NCI-H1105 treated with DMSO at 0.1 percent for 48 hours (cell line): ENCODE measurements at places on chromosomes 5 and 9.

GRCh38 chr5:167232675-167233311 is 1058.7 kb upstream of the WWC1 start:
- DNase-seq: no peak

DNA sequence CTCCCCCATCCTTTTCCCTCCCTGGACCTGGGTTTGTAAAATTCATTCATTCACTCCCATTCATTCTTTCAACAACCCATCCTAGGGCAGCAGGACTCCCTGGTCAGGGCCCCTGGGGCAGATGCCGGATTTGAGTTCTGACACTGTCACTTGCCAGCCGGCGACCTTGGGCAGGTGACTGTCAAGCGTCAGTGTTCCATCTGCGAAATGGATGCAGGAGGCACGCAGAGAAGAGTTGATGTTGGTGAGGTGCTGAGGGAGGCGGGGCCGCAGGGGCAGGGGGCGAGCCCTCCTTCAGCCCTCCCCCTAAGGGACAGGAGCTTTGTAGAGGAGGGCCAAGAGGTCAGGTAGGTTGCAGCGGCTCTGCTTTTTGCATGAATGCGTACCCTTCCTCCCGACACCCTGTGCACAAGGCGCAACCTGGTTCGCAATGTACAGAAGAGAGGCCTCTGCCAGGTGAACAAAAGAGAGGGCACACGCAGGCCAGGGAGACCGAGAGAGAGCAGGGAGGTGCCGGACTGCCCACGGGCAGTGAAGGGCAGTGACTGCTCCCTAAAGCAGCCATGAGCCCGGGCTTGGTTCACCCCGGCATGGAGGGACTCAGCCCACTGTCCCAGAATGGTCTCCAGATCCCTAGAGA is 128.1 kb downstream of the BARX1 start:
- no peak for DNase-seq

GRCh38 chr5:42518595-42519221 is 95.5 kb downstream of the GHR start:
- no peak for DNase-seq

DNA sequence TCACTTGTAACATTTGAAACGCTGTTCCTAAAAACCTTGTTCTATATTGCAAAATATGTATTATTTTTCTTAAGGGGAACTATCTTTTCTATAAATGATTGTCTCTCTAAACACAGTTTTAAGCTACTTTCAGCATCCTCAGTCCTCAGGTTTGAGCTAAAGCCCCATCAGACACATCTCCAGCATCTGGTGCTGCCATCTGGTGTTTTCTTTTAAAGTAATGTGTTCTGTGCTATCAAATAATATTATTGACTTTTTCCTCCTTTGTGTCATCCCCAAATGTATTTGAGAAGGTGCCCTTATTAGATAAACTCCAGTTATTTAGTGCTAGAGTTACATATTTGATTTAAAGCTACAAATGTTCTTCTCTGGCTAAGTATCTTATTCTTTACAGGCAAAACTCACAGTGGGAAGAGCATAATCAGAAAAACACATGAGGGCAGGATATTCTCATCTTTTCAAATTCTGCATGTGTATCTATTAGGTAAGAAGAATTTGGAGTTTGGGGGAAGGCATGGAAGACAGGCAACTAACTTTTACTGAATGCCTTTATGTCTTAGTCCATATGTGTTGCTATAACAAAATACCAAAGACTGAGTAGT is 27.5 kb downstream of the ZNF474 start:
- DNase-seq: no peak

GRCh38 chr5:9187614-9188013 is 358.3 kb downstream of the SEMA5A start:
- no peak for DNase-seq

DNA sequence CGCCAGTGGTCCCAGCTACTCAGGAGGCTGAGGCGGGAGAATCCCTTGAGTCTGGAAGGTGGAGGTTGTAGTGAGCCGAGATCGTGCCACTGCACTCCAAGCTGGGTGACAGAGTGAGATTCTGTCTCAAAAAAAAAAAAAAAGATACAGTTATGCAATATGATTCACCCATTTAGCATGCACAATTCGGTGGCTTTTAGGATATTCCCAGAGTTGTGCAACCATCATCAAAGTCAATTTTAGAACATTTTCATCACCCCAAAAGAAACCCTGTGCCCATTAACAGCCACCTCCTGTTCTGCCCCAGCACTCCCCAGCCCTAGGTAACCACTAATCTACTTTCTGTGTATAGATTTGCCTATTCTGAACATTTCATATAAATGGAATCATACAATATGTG is 4.3 kb upstream of the DHFR start:
- no peak for DNase-seq

DNA sequence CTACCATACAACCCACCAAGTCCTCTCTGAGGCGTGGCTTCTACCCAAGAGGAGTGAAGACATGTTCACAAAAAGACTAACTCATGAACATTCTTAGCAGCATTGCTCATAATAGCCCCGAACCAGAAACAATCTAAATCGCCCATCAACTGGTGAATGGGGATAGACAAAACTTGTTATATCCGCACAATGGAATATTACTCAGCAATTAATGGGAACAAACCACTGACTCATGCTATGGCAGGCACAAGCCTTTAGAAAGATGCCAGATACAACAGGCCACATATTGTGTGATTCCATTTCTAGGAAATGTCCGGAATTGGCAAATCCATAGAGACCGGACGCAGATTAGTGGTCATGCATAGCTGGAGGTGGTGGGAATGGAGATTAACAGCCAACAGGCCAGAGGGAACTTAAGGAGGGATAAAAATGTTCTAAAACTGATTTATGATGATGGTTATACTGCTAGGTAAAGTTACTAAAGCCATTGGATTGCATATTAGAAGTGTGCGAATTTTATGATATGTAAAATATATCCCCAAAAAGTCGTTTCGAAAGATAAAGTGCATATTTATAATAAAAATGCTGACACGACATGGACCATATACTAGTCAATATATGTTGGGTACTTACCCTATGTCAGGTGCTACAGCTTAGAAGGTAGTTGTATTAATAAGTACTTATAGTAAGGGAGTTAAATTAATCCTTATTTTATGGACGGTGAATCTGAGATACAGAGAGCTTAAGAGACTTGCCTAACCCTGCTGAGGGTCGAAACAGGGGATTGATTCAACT is 55.4 kb downstream of the LHX2 start:
- no peak for DNase-seq

DNA sequence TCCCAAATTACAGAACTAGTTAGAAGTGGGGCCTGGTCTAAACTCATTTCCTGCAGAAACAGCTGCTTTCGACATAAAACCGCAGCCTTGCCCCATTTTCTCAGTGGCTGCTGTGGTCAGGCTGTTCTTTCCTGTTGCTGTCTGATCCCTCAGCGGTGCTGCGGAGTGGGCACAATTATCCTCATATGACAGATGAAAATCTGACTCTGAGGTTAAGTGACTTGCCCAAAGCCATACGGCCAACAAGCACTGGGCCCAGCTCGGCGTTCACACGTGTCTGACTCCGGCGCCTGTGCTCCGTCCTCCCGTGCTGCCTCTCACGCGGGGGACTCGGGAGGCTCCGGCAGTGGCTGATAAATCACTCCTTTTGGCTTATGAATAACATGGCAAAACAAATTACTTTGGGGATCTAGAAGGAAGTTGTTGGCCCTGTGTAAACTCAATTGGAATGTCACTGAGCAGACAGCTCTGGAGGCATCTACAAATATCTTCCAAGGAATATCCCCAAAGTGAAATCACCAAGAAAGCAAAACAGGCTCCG is 142.6 kb upstream of the LMX1B start:
- no peak for DNase-seq

- DNase-seq: no peak
Observed at GRCh38 chr5:144644317-144644716, 473.6 kb downstream of the KCTD16 start.

DNA sequence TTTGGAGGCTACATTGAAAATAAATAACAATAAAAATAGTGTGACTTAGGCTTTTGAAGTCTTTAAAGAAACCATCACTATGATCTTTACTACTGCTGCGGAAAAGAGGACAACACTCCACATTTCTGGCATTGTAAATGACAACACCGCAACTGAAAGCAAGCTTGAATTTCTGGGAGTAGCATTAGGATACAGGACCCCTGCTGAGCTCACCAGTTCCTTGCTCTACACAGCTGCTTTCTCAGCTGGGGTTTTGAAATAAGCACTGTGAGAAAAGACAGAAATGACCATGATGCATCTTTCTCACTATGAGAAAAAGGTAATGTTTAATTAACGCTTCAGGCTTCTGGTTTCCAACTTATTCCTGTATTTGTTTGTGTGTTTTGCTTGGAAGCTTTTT is 168.0 kb downstream of the TAF11L14 start:
- no peak for DNase-seq

DNA sequence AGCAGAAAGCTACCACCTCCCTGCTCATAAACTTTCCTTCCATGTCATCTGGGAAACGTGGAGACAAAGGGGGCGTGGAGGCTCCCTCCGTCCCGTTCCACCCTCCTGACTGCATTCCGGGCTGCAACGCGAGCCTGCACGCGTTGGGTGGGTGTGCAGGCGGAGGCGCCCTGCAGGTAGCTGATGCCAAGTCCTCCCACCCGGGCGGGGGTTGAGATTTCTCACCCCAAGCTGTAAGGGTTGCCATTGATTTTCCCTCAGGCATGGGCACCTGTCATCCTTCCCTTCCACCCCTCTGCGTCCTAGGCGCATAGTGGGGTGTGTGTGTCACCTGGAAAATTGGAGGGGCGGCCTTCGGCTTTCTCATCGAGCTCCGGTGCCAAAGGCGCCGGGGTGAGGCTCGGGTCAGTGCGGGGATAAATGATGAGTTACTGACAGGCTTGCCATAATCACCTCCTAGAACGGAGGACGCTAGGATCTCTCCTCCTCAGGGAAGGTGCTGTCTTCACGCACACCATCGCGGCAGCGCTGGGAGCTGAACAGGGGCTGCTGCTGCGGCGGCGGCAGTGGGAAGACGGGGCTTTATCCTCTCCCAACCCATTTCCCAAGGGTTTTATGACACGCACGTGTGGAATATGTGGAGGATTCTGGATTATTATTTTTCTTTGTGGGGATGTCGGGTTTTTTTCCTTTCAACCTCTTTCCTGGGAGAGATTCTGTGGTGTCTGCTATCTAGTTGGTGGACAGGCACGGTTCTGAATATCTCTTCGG is 973 bp downstream of the PLPPR1 start:
- peak; percentile 12 for DNase-seq

- peak; percentile 20 for DNase-seq
Observed at GRCh38 chr9:137069508-137070091, 757 bp downstream of the SAPCD2 start.

- DNase-seq: peak; percentile 66
Observed at GRCh38 chr9:107358986-107359385, 75.9 kb downstream of the RAD23B start.

DNA sequence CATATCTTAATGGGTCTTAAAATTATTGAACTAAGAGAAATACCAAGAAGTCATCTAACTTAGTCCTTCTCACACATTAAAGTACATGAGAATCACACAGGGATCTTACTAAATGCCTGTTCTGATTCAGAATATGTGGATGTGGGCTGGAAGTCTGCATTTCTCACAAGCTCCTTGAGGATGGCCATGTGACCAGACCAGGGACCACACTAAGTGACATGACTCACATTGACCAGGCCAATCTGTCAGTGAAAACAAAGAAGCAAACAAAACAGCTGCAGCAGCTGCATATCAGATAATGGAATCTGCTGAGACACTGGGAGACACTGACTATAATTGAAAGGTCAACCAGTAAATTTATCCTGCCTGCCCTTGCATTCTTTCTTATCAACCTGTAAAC is 110.5 kb downstream of the ADAMTS12 start:
- DNase-seq: no peak

DNA sequence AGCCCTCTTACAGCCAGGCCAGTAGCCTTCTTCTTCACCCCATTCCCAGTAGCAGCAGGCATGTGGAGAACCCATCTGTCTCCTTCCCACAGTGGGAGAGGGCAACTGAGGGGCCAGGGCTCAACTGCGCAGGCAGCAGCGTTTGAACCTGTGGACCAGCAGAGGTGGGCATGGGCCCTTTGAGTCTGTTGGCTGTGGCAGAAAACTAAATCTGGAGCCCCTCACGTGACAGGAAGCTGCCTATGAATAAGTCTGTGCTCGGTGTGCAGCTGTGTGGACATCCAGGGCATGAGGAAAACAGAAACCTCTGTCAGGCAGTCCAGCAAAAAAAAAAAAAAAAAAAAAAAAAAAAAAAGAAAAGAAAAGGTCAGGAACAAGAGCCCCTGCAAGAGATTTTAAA is 189.2 kb upstream of the NR3C1 start:
- no peak for DNase-seq

DNA sequence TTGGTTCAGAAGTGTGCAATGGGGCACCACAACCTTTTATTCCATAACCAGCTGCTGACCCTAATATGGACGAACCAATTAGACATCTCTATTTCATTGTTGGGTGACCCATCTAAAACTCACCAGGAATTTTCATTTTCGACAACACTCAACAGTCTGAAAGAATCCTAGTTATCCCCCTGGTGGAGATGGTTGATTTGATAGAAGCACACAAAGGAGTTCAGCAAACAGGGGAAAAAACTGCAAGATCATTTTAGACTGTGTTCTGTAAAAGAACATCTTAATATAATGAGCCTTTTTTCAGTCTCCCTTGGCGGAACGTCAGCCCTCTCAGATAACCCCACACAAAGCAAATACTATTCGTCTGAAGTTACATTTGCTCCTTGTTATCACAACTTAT is 367.4 kb downstream of the KIAA0825 start:
- no peak for DNase-seq
